NCI-H510A treated with DMSO at 0.1 percent for 48 hours (cell line): ENCODE measurements at places on chromosomes 5 and 9.

- DNase-seq: no peak
Observed at GRCh38 chr9:91320299-91320698, 41.4 kb downstream of the AUH start.

- no peak for DNase-seq
Observed at GRCh38 chr9:80509358-80509757, 937.6 kb downstream of the TLE4 start.

DNA sequence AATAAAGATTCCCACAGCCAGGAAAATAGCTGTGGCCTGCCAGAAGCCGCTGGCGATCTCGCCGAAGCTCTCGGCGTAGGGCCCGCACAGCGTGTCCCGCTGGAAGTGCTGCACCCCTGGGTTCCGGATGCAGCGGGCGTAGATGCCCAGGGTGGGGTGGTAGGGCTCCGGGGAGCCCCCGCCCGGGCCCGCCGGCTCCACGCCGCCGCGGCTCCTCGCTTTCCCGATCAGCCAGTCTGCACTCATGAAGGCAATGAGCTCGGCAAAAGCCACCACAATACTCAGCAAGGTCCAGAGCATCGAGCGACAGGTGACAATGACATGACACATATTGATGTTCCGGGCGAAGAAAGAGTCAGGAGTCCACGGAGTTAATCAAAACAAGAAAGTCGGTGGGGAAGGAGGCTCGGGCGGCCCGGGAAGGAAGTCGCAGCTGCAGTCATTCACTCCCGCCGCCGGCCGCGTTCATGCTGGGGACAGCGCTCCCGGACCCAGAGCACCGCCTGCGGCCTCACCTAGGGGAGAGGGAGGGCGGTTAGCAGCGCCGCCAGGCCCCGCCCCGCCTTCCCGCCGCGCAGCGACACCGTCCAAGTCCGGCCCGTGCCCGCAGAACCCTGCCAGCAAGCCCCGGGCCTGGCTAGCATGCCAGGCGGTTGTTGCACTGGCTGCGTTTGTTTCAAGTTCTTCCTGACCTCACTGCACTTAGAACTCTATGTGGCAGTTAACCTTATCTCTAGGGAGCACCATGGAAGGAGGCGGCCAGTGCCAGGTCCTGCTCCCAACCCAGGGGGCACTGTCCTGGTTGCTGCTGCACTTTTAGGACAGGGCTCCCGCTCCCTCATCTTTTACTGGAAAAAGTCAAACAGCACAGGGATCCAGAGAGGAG, 138.4 kb downstream of the LHFPL2 start:
- DNase-seq: peak; percentile 43

- DNase-seq: no peak
Observed at GRCh38 chr5:132821791-132822190, 8.7 kb downstream of the SHROOM1 start.

GRCh38 chr5:10904862-10905432, 143.9 kb upstream of the DAP start:
- DNase-seq: no peak

- no peak for DNase-seq
Observed at GRCh38 chr5:54882841-54883240, 102.6 kb downstream of the ESM1 start.

DNA sequence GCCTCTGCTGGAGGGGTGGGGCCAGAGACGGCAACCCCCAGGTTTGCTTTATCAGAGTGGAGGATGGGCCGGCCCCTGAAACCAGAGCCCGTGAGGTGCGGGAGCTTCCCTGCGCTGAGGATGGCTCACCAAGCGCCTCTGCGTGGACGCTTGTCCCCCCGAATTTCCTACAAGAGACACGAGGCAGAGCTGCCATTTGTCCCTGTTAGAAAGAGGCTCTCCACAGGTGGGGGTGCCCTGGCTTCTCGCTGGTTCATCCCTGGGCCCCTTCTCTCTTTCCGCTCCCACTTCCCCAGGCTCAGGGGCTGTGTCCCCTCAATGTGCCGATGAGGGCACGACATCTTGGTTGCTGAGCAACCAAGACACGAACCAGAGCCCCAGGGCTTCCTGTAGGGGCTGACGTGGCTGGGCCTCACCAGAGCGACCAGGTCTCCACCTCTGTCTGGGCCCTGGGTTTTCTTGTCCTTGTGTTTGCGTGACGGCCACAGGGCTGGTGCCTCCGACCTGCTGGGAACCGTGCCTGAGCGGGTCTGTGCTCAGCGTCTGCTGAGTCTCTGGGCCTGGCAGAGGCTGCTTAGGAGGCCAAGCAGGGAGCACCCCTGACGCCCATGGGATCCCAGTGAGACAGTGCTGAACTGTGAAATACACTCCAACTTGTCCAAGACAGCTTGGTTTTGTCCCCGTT, 119.6 kb upstream of the COL5A1 start:
- no peak for DNase-seq

GRCh38 chr9:28616310-28616709, 1043.0 kb upstream of the C9orf72 start:
- no peak for DNase-seq

DNA sequence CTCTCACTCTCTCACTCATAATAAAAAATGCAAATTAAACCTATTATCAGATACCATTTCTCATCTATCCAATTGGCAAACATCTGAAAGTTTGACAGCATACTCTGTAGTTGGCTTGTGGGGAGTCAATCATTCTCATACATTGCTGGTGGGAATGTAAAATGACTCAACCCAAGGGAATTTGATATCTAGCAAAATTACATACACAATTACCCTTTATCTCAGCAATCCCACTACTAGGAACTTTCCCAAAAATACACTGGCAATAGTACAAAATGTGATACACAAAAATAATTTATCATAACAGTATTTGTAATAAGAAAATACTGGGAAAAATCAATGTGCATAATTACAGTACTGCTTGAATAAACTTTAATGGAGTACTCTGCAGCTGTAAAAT, 731.3 kb downstream of the DTWD2 start:
- DNase-seq: no peak
